ENCODE measurements at places on chromosomes 11 and 22.

- no peak for DNase-seq
Measured at GRCh38 chr11:103920449-103920848, 116.0 kb upstream of the DDI1 start.

GRCh38 chr22:50696799-50697561 is 24.4 kb downstream of the SHANK3 start:
- no peak for DNase-seq

GRCh38 chr11:99432677-99433076 is 411.9 kb downstream of the CNTN5 start:
- no peak for DNase-seq

DNA sequence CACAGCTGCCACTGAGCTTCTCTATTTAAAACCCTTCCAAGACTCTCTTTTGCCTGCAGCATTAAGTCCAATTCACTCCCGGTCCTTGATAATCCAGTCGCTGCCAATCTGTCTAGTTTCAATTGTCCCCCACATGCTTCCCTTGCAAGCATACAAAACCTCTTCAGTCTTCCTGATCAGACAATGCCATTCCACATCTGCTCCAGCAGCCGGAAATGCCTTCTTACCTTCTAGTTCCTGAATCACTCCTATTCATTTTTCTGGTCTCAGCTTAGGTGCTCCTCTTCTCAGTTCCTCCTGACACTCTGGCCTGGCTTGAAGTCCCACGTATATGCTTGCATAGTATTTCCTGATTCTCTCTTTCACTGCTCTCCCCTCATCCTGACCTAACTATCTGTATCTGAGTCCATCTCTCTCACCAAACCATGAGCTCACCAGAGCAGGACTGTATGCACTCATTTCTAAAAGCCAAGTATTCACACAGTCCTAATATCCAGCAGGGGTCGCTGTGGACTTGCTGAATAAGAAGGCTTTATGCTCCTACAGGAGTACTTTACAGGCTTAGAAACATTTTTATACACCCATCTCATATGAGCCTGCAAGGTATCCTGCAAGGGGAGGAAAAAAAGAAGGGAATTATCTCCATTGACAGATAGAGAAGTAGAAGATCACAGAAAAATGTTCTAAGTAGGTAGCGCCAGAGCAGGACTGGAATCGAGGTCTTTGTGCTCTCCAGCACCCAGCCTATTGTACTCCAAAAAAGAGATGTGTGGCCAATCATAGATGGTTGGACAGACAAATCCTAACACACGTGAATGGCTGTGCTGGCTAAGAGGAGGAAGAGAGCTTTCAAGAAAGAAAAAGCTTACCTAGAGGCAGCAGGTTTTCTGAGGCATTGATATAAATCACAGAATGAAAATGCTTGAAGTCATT is 19.2 kb downstream of the XRRA1 start:
- DNase-seq = peak; percentile 95

DNA sequence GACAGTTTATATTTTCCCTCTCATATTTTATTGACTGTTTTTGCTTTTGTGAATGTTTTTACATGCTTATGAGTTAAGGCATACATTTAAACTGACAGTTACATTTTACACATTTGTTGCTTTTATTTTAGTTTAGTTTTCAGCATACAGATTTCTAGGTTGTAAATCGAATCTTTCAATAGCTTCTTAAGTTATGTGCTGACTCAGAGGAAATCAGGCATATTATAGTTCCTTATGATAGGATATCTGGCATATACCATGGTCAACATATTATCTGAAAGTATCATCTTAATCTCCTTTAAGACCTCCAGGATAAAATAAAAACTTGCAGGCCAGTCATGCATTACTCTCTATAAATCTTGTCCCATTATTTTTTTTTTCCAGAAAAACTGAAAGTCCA is 916.6 kb downstream of the LRRC4C start:
- DNase-seq = no peak

GRCh38 chr11:67652965-67653845 is 2.7 kb upstream of the ACY3 start:
- DNase-seq = no peak

- no peak for DNase-seq
Measured at GRCh38 chr11:50178737-50179136, 146.1 kb downstream of the OR4C45 start.

DNA sequence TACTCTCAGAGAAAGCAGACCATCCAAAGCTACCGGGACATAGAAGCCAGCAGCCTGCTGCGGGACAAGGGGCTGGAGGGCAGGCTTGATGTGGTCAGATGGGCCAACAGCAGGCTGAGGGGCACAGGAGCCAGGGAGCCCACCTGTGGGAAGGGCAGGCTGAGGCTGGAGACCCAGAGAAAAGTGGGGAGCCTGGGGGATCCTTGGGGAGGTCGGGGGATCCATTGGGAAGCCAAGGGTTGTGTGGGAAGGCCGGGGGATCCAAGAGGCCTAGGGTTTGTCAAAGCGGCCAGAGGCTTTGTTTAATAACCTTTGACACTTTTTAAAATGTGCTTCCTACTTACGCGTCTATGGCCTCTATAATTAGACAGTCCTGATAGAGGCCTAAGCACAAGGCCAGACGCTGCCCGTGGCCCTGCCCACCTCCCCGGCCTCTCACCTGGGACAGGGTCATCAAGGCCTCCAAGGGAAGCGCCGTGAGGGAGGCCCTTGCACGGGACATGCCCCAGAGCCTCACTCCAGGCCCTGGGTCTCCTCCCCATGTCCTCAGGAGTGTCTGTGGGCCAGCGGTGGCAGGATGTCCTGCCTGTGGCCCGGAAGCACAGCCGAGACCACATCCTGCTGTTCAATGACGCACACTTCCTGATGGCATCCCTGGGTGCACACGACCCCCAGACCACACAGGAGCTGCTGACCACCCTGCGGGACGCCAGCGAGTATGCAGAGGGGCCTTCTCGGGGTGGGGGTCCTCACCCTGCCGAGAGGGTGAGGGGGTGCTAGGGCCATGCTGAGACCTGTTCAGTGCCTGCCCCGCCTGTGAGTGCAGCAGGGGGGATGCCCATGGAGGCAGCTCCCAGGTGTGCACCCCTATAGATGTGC is 8.6 kb upstream of the GTSE1 start:
- DNase-seq = no peak

DNA sequence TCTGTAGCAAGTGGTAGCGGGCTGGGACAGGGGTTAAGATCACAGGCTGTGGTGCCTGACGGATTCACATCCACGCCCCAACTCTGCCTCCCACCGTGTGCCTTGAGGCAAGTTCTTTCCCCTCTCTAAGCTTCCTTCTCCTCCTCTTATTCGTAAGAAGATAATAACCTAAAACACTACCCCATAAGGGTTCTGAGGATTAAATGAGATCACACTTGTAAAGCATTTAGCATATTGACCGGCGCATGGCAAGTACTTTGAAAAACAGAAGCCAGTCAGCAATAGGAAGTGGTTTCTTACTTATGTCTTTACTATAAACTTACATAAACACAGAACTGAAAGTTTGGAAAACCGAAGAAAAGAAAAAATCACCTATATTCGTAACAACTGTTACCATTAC is 15.5 kb upstream of the LMO2 start:
- peak; percentile 90 for DNase-seq

GRCh38 chr11:113407163-113407562 is 19.6 kb downstream of the ANKK1 start:
- no peak for DNase-seq

DNA sequence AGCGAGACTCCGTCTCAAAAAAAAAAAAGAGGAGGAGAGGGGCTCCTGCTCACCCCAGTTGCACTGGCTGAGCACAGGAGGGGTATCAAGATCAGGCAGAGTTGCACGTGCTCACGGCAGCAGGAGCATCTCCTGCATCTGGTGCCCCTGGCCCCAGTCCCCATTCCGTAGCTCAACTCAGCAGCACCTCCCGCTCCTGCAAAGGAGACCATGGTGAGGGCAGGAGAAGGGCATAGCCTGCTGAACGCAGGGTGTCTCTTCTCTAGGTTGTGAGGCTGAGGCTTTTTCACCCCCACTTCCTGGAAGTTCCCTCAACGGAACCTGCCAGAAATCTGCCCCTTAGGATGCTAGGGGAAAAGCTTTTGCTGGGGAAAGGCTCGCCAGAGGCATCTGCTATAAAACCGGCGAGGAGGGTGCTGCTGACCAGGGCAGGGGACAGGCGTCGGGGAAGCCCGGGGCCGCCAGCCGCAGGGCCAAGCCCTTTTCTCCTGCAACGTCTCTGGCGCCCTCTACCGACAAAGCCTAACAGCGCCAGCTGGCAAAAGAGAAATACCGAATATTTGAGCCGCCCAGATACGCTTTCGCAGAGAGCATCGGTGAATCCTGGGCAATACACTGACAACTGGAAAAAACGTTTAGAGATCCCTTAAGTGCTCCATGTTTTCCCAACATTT is 1.0 kb upstream of the PPP6R2 start:
- peak; percentile 91 for DNase-seq

GRCh38 chr22:24304062-24304675 is 33.5 kb downstream of the SPECC1L start:
- DNase-seq = no peak

DNA sequence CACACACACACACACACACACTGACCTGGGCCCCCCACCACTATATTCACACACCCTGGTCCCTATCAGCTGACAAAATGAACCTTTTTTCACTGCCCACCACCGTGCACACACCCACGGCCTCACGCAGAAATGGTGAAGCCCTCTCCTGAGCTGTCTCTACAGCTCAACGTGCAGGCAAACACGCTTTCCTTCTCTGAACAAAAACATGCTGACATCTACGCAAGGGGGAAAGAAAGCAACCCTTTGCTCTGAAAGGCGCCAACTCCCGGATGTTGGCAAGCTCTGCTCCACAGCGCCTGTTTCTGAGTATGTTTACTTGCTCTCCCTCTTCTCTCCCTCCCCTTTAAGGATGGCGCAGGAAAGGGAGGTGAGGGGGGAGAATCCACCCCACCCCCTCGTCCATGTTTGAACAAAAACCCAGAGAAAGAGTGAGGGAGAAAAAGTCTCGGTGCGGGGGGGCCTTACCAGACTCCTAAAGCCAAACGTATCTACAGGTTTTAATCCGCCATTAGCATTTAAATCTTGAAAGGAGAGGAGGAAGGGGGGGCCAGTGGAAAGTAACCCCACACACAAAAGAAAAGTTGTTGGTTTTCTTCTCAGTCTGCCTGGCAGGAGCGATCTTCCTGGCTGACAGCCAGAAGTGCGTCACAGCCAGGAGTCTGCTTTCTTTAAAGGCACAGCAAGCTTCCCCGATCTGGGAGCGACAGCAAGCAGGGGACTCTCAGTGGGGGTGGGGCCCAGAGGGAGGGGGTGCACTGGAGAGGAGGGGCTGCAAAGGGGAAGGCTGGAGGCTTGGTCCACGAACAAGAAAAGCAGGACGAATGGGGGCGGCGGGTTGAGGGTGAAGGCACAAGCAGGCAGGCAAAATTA is 39.6 kb downstream of the NUMA1 start:
- peak; percentile 85 for DNase-seq

- DNase-seq = no peak
Measured at GRCh38 chr11:1219834-1220815, 2.7 kb upstream of the MUC5B start.

DNA sequence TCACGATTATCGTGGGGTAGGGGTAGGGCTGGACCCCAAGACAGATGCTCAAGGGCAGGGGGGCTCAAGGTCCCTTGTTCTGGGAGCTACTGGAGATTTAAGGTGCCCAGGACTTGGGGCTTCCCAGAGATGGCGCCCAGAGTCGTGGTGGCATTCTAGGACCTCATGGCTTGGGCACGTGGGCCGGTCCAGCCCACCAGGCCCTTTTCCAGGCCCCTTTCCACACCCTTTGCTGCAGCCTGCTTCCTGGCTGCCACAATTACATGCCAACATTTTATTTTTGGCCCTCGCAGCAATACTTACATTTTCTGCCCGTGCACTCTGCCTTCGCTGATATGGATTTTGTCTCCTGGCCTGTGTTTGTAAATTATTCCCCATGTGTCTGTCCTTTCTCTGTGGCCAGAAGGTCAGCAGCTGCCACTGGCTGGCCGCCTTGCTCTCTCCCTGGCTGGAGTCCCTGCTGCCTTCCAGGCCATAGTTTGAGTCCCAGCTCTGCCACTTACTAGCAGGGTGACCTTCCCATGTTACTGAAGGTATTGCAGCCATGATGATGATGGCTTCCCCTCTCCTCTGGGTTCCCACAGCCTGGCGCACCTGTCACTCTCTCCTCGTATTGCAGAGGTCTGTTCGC is 11.2 kb downstream of the MB start:
- DNase-seq = no peak

- DNase-seq = no peak
Measured at GRCh38 chr11:70628176-70628854, 230.0 kb downstream of the CTTN start.

- peak; percentile 37 for DNase-seq
Measured at GRCh38 chr11:28439403-28439802, 331.2 kb downstream of the METTL15 start.

DNA sequence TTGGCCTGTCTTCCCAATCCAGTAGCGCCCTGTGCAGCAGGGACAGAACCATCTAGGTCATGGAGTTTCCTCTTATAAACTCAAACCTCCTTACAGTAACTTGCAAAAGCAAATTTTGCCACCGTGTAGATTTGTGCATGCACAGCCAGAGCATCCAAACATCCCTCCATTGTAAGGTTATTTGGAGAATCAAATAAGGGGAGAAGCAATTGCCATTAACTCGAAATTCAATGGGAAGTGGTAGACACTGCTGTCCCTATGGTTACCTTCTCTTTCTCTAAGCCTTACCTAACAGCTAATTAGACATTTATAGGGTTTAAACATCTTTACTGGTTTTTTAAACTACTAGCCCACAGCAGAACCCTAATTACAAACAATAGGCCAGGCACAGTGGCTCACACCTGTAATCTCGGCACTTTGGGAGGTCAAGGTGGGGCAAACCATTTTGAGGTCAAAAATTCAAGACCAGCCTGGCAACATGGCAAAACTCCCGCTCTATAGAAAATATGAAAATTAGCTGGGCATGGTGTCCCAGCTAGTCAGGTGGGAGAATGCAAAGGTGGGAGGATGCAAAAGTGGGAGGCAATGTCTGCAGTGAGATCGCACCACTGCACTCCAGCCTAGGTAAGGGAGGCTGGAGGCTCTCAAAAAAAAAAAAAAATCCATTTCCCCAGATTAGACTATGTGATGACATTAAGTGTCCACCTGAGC is 6.6 kb downstream of the HSPA8 start:
- peak; percentile 44 for DNase-seq

GRCh38 chr11:34707462-34707840 is 86.6 kb downstream of the EHF start:
- no peak for DNase-seq

GRCh38 chr11:2580061-2580421 is 119.8 kb downstream of the KCNQ1OT1 start:
- no peak for DNase-seq
